ENCODE measurements at places on chromosomes 4 and X.

DNA sequence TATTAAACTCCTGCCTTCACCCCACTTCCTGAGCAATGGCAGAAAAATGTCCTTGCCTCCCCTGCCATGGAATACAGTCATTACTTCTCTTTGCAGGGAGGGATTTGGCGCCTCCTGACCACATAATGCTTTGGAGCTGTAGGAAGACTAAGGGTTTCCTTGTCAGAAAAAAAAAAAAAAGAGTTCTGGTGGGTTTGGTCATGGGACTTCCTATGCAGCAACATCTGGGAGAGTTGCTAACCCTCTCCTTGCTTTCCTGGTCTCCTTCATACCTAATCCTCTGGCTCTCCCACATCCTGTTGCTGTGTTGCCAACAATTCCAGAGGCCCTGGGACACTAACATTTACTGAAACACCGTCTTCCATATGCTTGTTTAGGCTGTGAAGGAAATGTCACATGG, 75.1 kb upstream of the MBNL3 start:
- DNase-seq = no peak

DNA sequence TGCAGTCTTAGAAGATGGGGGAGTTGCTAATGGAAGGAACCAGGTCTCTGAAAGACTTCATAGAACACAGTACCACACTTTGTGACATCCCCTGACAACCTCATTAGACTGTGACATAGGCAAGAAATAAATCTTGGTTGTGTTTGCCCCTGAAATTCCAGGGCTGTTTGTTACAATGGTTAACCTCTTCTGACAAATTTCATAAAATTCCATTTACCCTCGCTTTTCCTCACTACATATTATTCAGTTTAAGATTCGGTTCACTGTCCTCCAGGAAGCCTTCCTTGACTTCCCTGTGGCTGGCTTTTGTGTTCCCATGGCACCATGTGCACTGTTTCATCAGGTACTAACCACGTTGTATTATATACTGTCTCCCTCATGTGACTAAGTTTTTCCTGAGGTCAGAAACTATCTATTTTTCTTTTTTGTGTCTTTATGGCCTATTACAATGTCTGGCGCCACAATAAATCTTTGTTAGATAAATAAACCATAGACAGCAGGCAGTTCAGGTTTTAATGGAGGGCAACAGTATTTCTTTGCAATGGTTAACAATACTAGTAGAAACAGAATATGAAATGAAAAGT, 54.2 kb downstream of the ATXN3L start:
- peak; percentile 42 for DNase-seq

DNA sequence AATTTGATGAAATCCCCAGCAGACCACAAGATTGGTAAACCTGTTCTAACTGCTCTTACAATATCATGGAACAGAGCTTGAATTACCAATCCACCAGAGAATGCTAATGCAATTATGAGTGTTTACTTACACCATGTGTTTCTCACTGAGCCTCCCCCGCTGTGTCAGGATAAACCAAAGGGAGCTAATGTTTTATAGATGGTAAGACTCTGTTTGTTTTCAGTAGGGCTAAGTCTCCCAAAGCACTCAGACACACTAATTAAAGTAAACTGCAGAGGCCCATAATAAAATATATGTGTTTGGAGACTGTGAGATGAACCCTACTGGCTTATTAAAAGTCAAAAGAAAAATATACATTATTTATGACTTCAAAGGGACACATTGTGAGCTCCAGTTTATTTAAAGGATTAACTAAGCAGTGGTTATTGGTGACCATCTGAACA, 261.7 kb upstream of the FAM241A start:
- DNase-seq = peak; percentile 8

- DNase-seq = no peak
Observed at GRCh38 chr4:109989044-109989443, 76.4 kb downstream of the EGF start.

- peak; percentile 56 for DNase-seq
Observed at GRCh38 chr4:80215449-80216052, 18.2 kb downstream of the PRDM8 start.

DNA sequence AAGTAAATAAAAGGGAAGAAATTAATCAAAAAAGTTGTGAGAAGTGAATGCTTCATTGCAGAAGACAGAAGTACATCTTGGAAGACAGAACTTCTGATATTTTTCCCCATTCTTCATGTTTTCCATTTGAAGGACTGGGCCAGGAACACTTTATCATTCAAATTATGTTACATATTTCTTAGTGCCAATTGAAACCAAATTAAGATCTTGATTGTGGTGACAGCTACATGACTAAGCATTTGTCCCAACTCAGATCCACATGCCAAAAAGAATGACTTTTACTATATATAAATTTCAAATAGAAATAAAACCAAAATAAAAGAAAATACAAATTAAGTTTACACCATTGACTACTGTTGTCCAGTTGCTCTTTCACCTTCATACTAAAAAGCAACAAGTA, 14.0 kb upstream of the FGF5 start:
- no peak for DNase-seq

GRCh38 chr4:172584816-172585215, 583.8 kb upstream of the GALNT7 start:
- DNase-seq = no peak

- peak; percentile 31 for DNase-seq
Observed at GRCh38 chr4:155787113-155787710, 28.4 kb downstream of the GUCY1B1 start.

DNA sequence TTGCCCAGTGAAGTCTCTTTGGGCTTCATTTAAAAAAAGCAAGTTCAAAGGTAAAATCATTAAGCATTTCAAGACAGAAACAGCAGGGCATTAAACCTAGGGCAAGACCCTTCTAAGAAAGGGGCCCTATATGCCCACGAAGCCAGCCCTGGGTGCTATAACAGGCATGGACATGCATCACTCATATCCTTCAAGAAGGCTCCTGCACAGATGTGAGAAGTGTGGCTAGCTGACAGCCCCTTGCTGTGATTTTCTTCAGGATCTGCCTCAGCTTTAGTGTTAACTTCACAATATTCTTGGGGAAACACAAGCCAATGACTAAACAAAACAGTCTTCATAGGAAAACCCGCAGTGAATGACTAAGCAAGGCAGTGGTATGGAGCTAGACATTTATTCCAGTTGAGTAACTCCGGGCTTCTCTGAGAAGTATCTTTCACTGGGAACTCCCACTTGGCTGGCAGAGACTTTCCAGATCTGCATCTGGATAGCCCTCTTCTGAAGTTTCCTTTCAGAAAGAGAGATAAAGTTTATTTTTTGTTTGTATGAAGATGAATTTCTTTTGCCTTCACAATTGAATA, 11.9 kb upstream of the MAOA start:
- no peak for DNase-seq

Data from HAP-1 (cell line).